Stimulated activated CD4-positive, alpha-beta T cell treated with anti-CD3 and anti-CD28 coated beads, Interleukin-15, amount 100 ng/mL, for 1 hour (primary cell): ENCODE measurements at places on chromosomes 7 and 10.

DNA sequence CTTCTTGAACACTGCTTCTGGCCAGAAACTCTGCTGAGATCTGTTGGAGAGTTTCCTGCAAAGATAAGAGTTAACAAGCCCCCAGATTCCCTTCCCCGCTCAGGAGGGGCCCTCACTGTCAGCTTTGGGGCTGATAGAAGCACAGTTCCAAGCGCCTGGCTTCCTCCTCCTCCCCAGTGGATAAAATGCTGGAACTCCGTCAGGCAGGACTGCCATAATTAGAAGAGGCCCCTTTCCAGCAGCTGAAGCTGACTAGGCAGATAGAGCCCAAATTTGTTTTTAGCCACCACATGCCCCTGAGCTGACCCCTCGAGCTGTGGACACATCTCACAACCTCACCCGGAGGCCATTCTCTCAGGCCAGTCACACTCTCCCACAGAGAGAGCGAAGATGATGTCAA lies 89.4 kb downstream of the TBXAS1 start:
- DNase-seq: no peak

DNA sequence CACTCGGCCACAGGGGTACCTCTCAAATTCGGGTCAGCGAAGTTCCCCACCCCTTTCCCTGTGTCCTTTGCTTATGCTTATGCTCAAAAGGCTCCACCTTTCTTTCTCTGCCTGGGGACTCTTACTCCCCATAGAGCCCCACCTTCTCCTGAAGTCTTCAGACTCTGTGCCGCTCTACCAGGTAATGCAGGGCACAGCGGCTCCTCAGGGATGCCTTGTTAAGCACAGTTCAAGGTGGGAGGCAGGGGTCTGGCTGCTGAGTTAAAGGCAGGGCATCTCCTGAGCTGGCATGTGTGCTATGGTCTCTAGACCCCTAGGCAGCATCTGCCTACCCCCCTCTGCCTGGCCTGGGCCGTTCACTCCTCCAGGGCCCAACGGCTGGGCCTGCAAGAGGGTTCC lies 3.0 kb upstream of the CXCL12 start:
- DNase-seq: no peak

DNA sequence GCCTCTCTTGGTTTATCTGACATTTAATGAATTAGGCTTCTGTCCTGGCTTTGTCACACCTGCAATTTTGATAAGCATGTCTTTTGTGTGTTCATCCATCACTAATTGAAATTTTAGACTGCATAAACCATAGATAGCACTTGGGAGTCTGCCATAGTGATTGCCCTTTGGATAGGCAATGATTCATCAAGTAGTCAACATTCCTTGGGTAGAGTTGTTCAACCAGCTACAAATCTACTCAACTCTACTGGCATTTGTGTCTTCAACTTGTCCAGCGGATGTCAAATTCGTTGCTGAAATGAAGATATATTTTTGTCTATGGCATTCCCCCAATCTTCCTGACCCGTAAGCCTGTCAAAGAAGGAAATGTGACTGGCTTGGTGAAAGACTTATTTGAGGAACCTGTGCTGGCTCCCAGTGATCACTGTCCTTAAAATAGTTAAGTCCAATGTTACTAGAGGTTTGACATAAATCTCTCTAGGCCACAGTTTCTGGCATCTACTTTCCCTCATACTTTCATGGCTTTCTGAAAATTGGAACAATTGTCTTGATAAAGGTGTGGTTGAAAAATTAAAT lies 33.7 kb upstream of the CREB5 start:
- DNase-seq: no peak

- no peak for DNase-seq
Observed at GRCh38 chr7:6012355-6013104, 3.5 kb downstream of the AIMP2 start.

- no peak for DNase-seq
Observed at GRCh38 chr10:48729222-48729621, 44.5 kb downstream of the WDFY4 start.

DNA sequence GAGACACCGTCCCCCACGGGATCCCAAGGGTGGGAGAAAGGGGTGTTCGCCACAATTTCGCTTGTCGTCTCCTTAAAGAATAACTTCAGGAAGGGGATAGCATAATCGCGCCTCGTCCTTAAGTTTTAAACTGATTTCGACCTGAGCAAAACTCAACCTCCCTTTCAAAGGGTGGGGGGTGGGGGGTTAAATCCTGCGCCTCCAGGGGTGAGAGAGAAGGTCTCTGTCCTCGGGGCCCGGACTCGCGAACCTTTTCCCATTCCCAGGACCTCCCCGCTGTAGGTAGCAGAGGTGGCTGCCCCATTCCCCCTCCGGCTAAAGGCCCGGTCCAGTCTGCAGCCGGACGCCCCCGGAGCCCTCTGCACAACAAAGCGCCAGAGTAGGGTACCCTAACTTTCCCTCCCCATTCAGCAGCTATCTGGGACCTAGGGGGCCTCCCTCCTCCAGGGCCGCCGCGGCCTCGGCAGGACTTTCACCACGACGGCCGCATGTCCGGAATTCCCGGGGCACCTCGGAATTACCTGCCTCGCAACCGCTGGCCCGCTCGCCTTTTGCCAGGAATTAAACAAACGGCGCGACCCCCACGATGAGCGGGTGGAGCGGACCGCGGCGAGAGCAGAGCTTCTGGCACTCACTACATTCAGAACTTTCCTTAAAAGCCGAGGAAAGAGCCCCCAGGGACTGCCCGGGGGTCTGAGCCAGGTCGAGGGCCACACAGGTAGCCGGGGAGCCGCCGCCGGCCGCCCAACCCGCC lies 1.7 kb downstream of the CDK6 start:
- DNase-seq: no peak

DNA sequence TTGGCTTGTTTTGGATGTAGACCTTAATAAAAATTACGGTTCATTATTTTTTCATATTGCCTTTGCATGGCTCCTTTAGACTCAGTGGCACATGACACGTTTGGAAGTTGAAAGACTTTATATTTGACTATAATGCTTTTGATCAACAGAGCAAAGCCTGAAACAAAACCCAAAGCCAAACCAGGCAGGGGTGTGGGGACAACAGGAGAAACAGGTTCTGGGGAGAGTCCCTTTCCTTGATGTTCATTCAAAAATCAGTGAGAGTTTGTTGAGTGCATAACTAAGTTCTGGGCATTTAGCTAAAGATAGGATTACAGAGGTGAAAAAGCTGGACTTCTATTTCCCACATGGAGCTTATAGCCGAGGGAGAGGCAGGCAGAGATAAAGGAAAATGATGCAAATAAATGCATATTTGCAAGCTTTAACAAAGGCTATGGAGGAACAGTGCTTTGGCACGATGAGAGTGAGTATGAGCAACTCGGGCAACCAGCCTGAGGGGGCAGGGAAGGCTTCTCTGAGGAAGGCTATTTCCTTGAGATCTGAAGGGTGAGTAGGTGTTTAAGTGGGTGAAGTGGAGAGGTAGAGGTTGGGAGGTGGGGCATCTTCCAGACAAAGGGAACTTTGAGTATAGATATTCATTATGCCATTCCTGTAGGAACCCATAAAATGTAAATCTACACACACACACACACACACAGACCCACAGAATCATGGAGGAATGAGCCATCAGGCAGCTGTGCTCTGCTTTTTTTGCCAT lies 34.5 kb upstream of the PDZD8 start:
- no peak for DNase-seq

DNA sequence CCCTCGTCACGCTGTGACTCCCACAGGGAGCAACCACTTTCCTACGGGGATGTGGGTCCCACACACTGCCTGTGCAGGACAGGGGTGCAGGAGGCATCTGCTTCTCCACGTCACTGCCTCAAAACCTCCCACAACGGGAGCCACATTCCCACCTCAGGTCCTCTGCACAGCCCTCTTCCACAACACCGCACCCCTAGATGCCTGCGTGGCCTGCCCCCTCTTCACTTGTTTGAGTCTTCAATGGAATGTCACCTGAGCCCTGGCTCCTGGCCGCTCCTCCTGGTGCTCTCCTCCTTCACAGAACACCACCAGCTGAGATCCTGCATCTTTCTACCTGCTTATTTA lies 73.6 kb downstream of the MAD1L1 start:
- no peak for DNase-seq

- DNase-seq: no peak
Observed at GRCh38 chr7:125122173-125122572, 192.5 kb upstream of the POT1 start.

DNA sequence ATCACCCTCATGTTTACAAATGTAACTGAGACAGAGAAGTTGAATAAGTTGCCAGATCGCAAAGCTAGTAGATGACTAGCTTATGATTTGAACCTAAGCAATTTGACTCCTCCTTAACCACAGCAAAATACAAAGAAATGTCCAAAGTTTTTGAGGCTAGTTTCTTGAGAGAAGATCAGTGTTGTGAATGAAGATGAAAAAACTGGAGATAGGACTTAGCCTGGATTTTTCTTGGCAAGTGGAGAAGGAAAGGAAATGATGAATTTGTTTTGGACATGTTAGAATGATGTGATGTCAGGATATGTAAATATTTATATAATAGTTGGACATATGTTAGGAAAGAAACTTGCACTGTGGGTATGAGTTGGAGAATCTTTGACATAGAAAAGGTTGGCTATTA lies 149.8 kb downstream of the LSMEM1 start:
- DNase-seq: no peak

DNA sequence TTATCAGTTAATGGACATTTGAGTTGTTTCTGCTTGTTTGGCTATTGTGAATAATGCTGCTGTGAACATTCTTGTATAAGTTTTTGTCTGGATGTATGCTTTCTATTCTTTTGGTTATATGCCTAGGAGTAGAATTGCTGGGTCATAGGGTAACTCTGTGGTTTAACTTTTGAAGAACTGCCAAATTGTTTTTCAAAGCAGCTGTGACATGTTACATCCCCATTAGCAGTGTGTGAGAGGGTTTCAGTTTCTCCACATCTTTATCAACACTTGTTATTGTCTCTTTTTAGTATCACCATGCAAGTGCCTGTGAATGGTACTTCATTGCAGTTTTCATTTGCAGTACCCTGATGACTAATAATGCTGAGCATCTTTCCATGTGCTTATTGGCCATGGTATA lies 2.1 kb upstream of the NDUFB8 start:
- no peak for DNase-seq

GRCh38 chr7:19109000-19109946 lies 8.2 kb downstream of the TWIST1 start:
- DNase-seq: no peak

GRCh38 chr10:116704926-116705325 lies 37.4 kb downstream of the HSPA12A start:
- no peak for DNase-seq

GRCh38 chr10:112509558-112510291 lies 62.7 kb downstream of the VTI1A start:
- no peak for DNase-seq

- no peak for DNase-seq
Observed at GRCh38 chr10:50470345-50470744, 153.4 kb downstream of the SGMS1 start.

- no peak for DNase-seq
Observed at GRCh38 chr7:133871757-133872156, 255.4 kb upstream of the LRGUK start.

- DNase-seq: no peak
Observed at GRCh38 chr10:114311496-114312209, 72.6 kb downstream of the VWA2 start.

- no peak for DNase-seq
Observed at GRCh38 chr10:113273181-113274163, 279.4 kb upstream of the HABP2 start.

DNA sequence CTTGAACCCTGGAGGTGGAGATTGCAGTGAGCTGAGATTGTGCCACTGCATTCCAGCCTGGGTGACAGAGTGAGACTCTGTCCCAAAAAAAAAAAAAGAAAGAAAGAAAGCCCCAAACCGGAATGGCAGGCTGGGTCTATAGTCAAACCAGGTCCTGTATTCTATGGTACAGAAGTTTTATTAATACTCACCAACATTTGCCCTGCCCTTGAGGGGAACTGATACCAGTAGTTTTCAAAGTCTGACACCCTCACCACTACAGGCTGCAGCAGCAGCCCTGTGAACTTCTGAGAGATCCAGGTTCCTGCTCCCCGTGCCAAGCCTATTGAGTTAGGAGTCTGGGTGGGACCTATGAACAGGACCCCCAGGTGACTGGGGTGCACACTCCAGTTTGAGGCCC lies 80.6 kb downstream of the RGS10 start:
- no peak for DNase-seq

DNA sequence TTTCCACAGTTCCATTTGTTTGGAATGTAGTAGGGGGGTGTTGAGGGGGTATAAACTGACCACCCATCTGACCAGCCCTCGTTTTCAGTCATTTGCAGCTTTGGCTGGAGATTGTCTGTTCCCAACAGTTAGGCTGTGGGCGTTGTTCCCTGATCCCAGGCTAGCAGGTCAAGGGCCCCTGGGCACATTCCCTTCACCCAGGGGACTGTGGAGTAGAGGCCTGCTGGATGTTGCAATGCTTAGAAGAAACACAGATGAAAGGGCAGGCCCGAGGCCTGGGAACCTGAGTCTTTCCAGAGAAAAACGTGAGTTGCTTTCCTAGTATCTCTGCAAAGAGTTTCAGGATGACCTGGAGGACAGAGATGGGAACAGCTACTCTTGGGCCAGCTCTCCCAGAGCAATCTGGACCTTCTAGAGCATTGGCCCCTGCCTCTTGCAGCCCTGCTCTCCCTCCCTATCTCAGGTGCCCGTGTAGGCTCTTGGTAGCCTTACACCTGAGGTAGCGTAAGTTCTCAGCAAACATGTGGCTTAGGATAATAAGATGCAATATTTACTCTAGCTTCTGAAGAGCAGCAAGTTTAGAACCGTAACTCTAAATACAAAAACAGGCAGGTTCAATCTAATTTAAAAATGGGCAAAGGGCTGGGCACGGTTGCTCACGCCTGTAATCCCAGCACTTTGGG lies 99.4 kb upstream of the EFCAB10 start:
- DNase-seq: no peak

GRCh38 chr7:141014125-141014523 lies 628 bp downstream of the MRPS33 start:
- no peak for DNase-seq

DNA sequence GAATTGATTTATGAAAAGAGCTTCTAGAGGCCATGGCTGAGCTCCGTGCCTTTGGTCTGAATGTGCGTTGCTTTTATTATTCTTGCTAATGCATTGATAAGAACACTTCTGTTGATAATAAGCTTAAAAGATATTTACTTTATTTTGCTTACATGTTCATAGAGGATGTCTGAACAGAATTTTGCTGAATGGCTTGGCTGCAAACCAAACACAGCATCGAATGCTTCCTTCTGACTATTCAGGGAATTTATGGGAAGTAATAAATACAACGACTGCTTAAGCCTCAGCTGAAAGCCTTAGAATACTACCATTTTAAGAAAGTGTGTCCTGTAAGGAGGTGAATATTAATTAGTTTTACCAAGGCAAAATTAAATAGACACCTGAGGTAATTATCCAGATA lies 643.5 kb upstream of the POT1 start:
- no peak for DNase-seq

DNA sequence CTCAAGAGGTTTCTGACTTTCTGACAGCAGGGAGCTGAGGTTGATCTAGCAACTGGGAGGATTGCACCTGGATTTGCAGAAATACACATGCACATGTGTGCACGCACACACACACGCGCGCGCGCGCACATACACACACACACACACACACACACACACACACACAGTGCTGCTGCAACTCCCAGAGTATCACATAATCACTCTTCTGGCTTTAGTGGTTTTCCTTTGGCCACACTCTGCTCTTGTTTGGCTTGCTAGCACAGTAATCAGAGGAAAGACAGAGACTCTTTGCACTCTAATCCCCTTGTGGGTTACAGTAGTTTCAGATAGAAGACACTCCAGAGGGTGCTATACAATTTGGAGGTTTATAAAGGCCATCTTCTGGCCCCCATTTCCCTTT lies 705.0 kb downstream of the AUTS2 start:
- DNase-seq: no peak
